ENCODE measurements at places on chromosomes 3 and 15. TPM values are rescaled to one million over a fixed set of nuclear protein-coding genes. Genes with fewer than 3 reads are reported as not detected.

The PTH1R gene
- 0.15 TPM for total RNA-seq

The CHRFAM7A gene
- 1.9 TPM for total RNA-seq

The FRMD4B gene
- 3.2 TPM for total RNA-seq

The CPN2 gene
- total RNA-seq, result not detected

The NR2E3 gene
- not detected for total RNA-seq

The MAPK6 gene
- 24.8 TPM for total RNA-seq

The ARNT2 gene
- total RNA-seq, result 14.9 TPM

The PLXNB1 gene
- 44.0 TPM for total RNA-seq
